ENCODE measurements at places on chromosomes 5 and 9. TPM values are rescaled to one million over a fixed set of nuclear protein-coding genes. Genes with fewer than 3 reads are reported as not detected.

The SH3GL2 gene
- total RNA-seq = not detected

The PITX1 gene
- 0.14 TPM for total RNA-seq

The IFNA13 gene
- not detected for total RNA-seq

The NTRK2 gene
- 2.9 TPM for total RNA-seq

The IFNA21 gene
- not detected for total RNA-seq

The GFPT2 gene
- 0.37 TPM for total RNA-seq

The LCN15 gene
- total RNA-seq = not detected

The PURA gene
- 15.4 TPM for total RNA-seq

The MZB1 gene
- total RNA-seq = 51.7 TPM

The PCDHGB4 gene
- total RNA-seq = 0.09 TPM

The PCDHB3 gene
- total RNA-seq = not detected

The IRX1 gene
- not detected for total RNA-seq

All from activated CD8-positive, alpha-beta memory T cell treated with anti-CD3 and anti-CD28 coated beads, Interleukin-2, amount 10 ng/mL, durations not matched to agents 7 days and 5 days (primary cell).